ENCODE measurements at places on chromosomes 6 and 20.

GRCh38 chr6:138818496-138819194 lies 22.8 kb downstream of the ECT2L start:
- DNase-seq = no peak

DNA sequence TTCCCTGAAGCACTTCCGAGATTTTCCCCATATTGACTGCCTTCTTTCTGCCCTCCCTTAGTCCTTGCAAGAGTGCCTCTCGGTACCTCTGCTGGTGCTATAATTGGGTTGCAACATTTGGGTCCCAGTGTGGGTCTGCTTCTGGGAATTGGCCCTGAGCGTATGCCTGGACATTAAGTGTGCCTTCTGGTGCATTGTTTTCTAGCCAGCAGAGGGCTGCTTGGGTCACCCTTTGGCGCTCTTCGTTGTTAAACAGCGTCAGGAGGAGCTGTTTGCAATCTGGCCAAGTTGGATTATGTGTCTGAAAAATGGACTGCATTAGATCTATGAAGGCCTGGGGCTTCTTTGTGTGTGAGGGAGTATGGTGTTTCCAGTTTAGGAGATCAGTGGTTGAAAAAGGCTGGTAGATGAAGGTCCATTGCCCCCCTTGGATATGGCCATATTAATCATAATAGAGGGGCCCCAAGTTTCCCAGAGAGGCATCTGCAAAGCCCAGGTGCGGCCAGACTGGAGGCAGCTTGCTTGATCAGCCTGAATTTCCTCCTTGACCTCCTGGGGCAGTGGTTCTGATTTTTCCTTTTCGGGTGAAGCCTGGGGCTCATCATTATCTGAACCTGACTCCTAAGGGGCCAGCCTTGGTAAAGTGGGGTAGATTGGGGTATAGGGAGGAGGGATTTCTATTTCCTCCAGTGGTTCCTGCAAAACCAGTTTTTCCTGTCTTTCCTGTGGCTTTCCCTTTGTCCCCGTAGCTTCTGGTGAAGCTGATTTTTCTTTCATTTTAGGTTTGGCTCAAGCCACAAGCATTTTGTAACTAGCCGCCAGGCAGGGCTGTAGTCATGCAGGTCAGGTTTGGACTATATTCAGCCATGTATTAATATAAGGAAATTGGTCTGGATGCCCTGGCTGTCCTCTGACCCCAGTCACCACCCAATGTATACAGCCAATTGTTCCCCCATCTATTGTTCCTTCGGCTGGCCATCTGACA lies 85.4 kb upstream of the GPR6 start:
- no peak for DNase-seq

DNA sequence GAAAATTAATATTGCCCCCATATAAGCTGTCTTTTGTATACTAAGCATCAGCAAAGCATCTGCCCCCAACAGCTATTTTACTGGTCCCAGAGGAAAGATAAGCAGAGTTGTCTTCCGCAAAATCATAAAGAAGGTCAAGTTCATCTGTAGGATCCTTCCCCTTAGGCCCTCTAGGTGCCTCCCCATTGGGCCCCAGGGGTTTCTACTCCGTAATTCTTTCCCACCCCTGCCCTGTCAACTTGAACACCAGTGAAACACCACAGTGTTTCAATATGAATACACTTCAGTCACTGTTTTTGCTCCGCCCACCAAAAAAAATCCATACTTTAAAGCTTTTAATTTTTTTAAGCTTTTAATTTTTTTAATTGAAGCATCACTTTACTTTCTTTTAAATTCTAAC lies 159.2 kb downstream of the ATXN1 start:
- DNase-seq = no peak

- DNase-seq = no peak
These were observed 4.7 kb upstream of the LY86 start for GRCh38 chr6:6583836-6584235.

DNA sequence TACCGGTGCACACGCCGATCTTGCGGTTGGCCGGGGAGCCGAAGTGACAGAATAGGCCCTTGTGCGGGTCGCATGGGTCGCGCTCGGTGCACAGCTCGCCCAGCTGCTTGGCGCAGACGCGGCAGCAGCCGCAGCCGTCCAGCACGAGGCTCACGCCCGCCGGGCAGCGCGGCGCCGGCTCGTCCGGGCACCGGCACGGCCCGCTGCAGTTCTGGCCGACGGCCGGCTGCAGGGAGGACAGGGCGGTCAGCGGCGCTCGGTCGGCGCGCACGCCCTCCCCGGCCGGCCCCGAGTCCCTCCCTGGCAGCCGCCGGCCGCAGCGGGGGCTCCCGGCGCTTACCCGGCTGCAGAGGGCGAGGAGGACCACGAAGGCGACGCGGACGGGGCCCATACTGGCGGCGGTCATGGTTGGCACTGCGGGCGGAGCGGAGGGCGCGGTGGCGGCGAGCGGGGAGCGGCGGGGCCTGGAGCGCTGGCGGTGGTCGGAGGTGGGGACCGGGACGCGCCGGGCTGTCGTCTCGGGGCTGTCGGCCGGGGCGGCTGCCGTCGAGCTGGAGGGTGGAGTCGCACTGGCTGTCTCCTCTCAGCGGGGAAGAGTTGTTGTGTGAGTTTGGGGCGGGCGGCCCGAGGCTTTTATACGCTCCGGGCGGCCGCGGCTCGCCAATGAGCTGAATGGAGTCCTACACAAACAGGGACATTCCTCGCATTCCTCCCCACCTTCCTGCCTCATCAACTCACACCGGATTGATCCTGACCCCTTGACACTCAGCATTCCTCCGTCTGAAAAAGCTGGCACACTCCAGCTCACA lies at the start of gene CCN2:
Gene CCN2 (minus strand): TSS at position 606 of the 809 bp plus-strand sequence. CDS start 200 bp downstream, at position 406.
- DNase-seq = peak; percentile 23

GRCh38 chr6:82145926-82146452 lies 101.6 kb downstream of the IBTK start:
- no peak for DNase-seq

- DNase-seq = no peak
These were observed 43.2 kb downstream of the UQCC2 start for GRCh38 chr6:33668328-33668727.

- no peak for DNase-seq
These were observed 32.5 kb upstream of the PRND start for GRCh38 chr20:4689220-4689619.

DNA sequence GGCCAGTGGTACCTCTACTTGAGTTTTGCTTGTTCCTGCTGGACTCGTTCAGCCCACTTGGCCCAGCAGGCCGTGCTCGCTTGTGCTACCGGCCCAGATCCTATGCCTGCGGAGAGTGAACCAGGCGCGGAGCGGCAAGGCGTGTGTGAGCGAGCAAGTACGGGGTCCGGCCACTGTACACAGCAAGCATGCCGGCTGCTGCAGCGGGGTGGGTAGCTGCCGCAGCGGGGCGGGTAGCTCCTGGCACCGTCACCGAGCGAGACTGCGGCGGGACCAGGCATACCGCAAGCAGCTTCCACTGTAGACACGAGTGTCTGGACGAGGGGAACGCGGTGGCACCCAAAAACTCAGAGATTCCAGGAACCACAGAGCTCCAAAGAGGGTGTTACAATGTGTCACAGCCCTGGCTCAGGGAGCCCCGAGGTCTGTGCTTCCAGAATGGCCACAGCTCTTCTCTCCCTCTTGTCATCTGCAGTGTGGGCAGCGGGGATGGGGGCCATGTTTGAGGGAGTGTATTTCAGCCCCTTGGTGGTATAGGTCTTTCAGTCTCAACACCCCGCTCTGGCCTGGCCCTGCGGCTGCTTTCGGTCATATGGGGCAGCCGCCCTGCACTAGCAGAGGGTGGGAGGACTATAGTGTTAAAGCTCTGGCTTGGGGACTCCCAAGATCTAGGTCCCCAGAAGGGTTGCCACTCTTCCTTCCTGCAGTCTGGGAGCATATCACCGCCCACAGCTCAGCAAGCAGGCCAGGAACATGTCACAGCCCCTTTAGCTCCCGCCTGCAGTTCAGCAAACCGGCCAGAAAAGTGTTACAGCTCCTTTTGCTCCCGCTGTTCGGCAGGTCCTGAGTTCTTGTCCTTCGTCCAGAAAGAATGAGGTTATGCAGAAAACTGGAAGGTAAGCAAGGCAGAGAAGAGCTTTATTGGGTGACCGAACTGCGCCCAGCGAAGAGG lies 6.1 kb upstream of the RWDD1 start:
- no peak for DNase-seq

GRCh38 chr20:31716818-31717477 lies 5.7 kb downstream of the BCL2L1 start:
- no peak for DNase-seq

DNA sequence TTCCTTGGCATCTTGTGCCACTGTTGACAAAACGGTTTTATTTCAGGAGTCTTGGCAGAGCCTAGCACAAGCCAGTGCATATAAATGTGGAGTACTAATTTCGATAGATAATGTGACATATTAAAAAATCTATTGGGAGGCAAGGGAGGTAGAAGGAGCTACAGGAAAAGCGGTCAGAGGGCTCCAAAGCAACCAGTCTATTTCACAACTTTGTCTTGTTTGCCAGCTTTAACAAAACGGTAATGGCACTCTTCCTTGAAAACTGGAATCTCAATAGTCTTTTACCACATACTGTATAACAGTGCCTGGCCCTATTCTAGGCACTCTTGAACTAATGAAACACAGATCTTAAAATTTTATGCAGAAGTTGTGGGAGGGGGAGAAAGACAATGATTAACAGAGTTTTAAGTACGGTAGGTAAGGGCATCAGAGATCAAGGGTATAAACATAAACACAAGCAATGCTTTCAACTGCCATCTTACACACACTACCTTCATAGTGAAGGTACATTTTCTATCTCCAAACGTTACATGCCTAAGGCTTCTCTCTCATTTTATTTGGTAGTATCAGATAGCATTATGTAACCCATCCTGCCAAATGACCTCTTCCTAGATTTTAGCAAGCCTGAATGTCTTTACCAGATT lies 33.5 kb upstream of the SYNCRIP start:
- DNase-seq = no peak

GRCh38 chr6:133551847-133552341 lies 310.7 kb downstream of the EYA4 start:
- no peak for DNase-seq

- DNase-seq = no peak
These were observed 42.8 kb downstream of the HNF4A start for GRCh38 chr20:44398335-44398734.

DNA sequence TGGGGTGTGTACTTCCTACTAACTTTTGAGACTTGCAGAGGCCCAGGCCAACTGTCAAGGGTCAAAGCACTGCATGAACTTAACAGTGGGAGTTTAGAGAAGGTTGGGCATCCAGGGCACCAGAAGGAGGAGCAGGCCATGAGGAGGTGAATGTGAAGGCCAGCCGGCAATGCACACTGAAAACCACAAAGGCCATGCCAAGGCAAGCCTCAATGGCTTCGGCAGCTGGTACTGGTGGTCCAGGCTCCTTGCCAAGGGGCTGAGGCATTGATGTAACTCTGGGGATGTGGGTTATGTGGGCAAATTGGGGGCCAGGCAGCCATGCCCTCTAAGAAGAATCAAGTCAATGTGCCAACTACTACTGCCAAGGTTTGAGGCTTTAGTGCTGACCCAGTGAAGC lies 222.4 kb downstream of the UNC5CL start:
- DNase-seq = no peak

- DNase-seq = no peak
These were observed 32.2 kb downstream of the RAMACL start for GRCh38 chr6:166554316-166554715.

- no peak for DNase-seq
These were observed 241.8 kb upstream of the SULF2 start for GRCh38 chr20:48026981-48027592.

GRCh38 chr6:113122060-113122459 lies 735.1 kb upstream of the MARCKS start:
- DNase-seq = no peak

- no peak for DNase-seq
These were observed 158.3 kb downstream of the EYA4 start for GRCh38 chr6:133399426-133399825.

DNA sequence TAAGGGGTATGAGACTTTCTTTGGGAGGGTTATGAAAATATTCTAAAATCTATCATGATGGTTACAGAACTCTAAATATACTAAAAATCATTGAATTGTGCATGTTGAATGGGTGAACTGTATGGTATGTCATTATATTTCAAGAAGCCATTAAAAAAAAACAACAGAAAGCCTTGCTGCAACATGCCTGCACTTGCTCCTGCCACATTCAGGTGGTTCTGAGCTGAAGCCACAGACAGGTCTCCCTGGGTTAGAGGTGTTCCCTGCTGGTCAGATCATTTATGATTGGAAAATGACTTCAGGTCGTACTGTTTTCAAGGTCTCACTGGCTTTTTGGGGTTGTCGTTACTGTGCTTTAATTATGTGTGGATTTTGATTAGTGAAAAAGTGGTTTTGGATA lies 13.3 kb downstream of the GMPR start:
- no peak for DNase-seq

GRCh38 chr6:11278207-11278559 lies 45.7 kb upstream of the NEDD9 start:
- no peak for DNase-seq

- no peak for DNase-seq
These were observed 20.6 kb downstream of the BTN2A1 start for GRCh38 chr6:26478100-26478984.

DNA sequence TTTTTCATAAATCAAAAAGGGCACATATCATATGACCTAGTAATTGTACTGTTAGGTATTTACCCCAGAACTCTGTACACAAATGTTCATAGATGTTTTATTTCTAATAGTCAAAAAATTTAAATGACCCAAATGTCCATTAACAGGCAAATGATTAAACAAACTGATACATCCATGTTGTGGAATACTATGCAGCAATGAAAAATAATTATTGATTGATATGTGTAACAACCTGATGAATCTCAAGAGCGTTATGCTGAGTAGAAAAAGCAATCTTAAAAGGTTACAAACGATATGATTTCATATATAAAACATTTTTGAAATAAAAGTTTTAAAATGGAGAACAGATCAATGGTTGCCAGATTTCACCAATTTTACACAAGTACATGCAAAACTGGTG lies 18.1 kb downstream of the HTR1B start:
- no peak for DNase-seq

- DNase-seq = no peak
These were observed 162.5 kb downstream of the VEGFA start for GRCh38 chr6:43932259-43933147.

GRCh38 chr6:42201382-42201781 lies 6.6 kb upstream of the GUCA1B start:
- DNase-seq = no peak

DNA sequence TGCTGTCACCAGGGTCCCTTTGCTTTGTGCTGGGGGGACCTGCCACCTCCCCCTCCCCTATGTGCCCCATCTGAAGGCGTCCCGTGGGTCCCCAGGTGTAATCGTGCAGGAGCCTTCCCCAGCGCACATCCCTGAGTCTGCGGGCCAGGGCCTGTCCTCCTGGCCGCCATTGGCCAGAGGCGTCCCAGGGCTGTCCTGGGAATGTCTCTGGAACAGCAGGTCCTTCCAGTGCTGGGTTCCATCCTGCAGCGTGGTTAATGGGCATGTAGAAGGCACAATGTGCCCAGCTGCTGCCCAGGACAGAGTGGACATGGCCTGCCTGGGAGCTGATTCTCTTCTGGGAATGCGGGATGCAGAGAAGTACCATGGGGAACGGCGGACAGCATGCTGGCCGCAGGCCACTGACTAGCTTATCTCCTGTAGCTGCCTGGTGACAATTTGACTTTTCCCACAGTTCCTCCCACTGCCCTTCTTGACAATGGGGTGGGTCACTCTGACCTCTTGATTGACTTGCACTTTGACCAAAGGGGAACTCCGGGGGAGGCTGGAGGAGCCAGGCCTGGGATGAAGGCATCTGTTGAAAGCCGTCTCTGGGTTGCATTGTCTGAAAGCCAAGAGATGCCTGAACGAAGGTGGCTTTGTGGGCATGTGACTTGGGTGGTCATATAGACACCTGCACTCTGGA lies 64.0 kb downstream of the CTCFL start:
- no peak for DNase-seq
